H7 (cell line): ENCODE measurements at places on chromosomes 3 and 15.

DNA sequence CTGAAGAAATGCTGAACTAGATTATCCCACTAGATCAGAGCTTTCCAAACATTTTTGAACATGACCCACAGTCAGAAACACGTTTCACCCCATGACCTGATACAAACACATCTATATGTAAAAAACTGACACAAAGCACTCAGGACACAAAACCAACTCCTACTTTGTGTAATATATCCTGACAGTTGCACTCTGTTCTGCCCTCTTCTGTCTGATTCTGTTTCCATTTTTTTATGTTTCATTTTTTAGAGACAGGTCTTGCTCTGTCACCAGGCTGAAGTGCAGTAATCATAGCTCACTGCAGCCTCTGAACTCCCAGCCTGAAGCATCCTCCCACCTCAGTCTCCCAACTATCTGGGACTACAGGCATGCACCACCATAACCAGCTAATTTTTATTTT lies 15.8 kb upstream of the RFTN1 start:
- DNase-seq: no peak

DNA sequence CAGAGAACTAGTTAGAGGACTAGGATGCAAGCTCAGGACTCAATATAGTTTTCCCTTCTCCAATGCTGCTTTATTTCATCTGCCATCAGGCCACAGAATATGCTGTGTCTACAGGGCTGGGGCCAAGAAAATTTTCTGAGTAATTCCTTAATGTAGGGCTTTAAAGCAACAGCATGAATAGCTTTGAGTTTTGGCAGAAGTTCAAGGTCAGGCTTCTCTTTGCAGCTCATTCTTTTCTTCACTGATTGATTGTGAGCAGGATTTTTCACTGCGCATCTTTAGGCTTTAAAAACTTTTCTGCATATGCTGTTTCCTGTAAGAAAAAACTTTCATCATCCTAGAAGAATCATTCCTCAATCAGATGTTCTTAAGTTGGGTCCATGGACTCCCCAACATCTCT lies 4.6 kb downstream of the TMEM108 start:
- no peak for DNase-seq

DNA sequence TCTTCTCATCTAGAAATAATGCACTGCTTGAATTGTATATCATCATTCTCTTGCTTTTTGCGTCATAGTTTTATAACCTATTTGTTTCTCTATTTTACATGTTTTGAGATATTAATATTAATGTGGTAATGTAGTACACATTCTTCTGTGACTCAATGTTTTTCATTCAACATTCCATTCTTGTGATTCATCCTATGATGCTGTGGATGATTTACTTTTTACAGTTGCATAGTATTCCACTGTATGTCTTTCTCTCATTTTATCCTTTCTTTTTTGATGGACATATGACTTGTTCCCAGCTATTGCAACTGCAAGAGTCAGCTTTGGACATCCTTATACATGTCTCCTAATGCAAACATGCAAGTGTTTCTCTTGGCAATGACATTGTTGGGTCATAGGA lies 20.6 kb upstream of the VEPH1 start:
- no peak for DNase-seq

DNA sequence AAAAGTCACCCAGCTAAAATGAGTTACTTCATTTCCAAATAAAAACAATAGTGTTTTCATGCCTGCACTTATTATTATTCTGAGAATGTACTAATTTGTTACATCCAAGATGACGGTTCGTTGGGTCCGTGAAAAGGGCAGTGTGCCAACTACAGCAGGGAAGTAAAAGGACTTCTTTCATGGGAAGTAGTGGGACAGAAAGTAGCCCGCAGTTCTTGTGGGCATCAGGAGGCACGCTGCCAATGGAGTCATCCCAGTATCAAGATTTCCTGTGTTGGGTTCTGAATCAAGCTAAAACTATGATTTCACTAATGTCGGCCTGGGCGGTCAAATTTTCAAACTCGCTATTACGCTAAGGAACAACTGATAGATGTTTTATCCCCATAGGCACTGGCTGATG lies 254.5 kb upstream of the SOX2 start:
- DNase-seq: no peak

DNA sequence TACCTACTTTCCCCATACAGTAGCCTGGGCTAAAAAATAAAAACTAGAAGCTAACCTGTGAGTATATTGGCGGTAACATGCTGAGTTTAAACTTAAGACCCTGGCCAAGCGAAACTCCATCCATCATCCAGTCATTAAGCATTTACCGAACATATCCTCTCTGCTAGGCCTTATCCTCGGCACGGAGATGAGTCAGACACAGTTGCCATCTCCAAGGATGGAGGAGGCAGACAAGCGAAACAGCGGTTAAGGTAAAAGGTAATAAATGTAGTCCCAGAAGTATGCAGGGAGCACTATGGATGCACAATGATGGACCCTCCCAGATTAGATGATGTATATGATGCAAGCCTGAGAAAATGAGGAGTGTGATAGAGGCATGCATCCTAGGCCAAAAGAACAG lies 143.6 kb downstream of the RYR3 start:
- DNase-seq: no peak
